ENCODE measurements at places on chromosomes 1 and 21.
A peak's percentile ranks its signal among the peaks of the same experiment; 100 is the strongest.

GRCh38 chr21:45830221-45830640, 151.3 kb upstream of the COL6A1 start:
- no peak for DNase-seq

DNA sequence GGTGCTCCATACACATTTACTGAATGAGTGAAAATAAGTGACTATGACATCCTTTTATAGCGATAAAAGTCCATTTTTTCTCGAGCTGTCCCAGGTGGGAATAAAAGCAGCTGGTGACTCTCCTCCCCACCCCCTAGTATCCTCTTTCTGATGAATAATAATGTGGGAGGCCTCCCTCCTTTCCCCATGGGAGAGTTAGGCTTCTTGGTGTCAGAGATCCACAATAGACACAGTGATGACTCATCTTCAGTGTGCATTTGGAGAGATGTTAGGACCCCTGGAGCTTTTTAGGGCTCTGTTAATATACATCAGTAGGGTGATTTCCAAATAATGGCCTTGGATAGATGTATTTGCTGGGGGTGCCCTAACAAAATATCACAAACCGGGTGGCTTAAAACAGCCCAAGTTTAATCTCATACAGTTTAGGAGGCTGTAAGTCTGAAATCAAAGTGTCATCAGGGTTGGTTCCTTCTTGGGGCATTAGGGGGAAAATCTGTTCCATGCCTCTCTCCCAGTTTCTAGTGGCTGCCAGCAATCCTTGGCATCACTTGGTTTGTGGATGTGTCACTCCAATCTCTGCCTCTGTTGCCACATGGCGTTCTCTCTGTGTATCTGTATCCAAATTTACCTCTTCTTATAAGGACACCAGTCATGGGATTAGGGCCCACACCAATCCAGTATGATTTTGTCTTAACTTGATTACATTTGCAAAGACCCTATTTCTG, 4.4 kb upstream of the PHC2 start:
- DNase-seq, result no peak

- no peak for DNase-seq
Measured at GRCh38 chr1:203186446-203187303, at the start of gene CHI3L1. CHI3L1 (minus strand) TSS chr1:203186704; CDS start chr1:203186623, 81 bp downstream.

DNA sequence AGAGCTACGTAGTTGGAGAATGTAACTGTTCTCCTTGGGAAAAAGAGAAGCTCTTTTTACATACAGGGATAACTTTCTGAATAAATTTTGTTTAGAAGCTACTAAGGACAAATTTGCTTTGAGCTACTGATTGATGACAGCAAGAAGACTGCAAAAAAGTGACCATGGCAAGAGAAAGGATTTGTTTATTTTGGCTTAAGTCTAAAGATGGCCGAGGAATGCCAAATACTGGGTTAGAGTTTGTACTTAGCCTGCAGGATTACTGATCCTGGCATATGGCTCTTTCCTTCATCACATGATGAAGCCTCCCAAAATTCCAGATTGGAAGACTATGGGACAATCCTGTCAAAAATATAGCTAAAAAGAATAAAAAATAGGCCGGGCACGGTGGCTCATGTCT, 28.7 kb downstream of the RPS27 start:
- no peak for DNase-seq

GRCh38 chr1:98406352-98407088, 255.0 kb upstream of the SNX7 start:
- no peak for DNase-seq

DNA sequence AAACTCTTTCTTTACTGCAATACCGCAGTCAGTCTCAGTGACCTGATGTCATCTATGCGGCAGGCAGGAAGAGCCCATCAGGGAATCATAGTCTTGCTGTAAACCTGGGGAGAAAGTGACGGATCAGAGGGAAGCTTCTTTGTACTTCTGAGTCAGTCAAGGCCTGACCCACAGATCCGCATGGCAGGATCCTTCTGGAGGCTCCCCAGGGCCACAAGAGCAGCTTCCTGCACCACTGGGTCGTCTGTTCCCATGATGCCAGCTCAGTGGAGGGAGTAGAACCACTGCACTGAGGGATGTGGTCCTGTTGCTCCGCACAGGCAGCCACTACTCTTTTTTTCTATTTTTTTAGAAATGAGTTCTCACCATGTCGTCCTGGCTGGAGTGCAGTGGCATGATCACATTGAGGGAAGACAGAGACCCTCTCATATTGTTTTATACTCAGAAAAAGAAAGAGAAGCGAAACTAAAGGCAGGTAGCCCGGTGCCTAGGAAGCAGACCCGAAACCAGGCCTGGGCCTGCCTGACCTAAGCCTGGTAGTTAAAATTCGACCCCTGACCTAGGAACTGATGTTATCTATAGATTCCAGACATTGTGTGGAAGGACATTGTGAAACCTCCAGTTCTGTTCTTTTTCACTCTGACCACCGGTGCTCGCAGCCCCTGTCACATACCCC, 6.3 kb upstream of the ERVH48-1 start:
- no peak for DNase-seq

GRCh38 chr1:118294875-118295642, 110.0 kb upstream of the SPAG17 start:
- DNase-seq, result no peak

GRCh38 chr1:25810341-25811299, 9.1 kb upstream of the MTFR1L start:
- peak; percentile 82 for DNase-seq

GRCh38 chr21:37381883-37382585, 15.5 kb downstream of the DYRK1A start:
- DNase-seq, result no peak

DNA sequence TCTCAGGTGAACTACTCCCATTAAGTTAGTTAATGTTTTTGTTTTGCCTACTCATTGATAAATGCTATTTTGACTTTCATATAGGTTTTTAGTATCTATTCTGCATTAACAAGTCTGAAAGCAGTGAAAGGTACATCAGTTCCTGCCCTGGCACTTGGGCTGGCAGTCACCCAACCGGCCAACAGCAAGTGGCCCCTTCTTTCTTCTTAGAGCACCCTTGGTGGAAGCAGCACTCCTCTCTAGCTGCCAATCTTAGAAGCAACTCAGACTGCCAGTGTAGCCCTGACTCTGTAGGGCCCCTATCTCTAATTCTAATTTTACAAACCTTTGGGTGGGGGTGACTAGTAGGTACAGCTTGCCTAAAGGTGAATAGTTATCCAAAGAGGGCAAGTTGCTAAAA, 155.7 kb downstream of the FGGY start:
- no peak for DNase-seq

GRCh38 chr1:61372944-61373343, 290.6 kb downstream of the NFIA start:
- no peak for DNase-seq

GRCh38 chr1:66399888-66400529, 133.9 kb upstream of the SGIP1 start:
- DNase-seq, result no peak

- DNase-seq, result peak; percentile 67
Measured at GRCh38 chr1:1137256-1138045, 21.6 kb upstream of the C1orf159 start.

DNA sequence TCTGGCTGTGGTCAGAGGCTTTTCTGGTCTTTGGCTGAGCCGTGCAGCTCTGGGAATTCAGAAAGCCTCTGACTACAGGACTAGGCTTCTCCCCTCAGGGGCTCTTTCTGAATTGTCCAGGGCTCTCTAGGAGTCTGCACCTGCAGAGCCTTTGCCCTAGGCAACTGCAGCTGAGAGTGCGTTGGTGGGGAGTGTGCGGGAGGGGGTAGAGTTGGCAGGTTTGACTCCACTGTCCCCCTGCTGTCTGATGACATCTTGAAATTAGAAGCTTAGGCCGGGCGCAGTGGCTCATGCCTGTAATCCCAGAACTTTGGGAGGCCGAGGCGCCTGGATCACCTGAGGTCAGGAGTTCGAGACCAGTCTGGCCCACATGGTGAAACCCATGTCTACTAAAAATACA, 32.9 kb downstream of the KIAA1614 start:
- no peak for DNase-seq

GRCh38 chr1:70891051-70891843, 156.4 kb downstream of the PTGER3 start:
- no peak for DNase-seq

DNA sequence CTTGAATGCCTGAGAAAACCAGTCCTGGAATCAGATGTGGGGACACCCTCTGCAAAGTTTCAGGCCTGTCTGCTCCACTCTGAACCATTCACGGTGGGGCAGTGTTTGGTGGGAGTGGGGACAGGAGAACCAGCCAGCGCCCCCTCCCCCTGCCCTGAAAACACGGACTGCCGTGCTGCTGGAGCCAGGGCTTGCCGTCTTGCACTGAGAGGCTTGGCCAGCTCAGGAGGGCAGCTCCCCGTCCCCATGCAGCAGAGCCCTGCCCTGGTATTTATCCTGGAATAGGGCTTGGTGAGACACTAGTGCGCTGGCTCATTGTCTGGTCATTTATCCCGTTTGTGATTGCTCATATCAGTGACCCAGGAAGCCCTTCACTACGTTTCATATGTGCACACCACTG, 3.9 kb downstream of the S100B start:
- DNase-seq, result no peak

- DNase-seq, result peak; percentile 86
Measured at GRCh38 chr1:206734499-206735142, 36.0 kb upstream of the IL19 start.

DNA sequence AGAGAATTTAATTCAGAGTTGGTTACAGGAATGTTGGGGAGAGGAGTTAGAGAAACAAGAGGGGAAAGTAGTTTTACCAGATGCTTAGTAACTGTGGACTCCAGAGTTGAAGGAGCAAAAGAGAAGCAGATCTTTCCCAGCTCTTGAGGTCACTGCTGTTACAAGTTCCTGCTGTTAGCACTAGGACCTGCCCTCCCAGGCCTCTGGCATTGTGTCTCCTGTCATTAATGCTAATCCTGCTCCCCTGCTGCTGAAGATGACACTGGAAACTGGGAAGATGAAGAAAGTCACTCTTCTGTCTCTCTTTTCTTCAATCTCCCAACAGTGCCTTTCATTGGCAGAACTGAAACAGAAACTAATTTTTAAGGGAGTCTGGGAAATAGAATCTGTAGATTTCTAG, 845.6 kb downstream of the ADGRL2 start:
- no peak for DNase-seq

DNA sequence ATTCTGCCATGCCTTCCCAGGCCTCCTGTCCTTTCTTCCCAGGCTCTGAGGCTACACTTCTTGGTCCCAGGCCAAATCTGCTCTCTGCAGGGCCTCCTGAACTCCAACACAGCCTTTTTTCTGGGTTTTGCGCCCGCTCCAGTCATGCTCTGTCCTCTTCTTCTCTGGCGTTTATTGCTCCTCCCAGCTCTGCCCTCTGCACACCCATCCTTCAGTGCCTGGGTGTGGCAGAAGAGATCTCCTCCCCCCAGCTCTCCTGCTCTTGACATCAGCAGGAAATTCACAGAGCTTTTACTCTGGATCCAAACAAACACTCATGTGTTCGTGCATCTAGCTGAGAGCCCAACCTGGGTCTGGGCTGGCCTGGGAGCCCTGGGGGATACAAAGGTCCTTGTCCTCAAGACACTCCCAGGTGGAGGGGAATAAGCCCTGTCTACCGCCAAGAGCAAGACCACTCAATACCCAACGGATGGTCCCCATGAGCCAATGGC, 22.9 kb upstream of the EPS8L3 start:
- peak; percentile 3 for DNase-seq

GRCh38 chr1:182119631-182120030, 58.1 kb upstream of the ZNF648 start:
- no peak for DNase-seq

GRCh38 chr1:79042117-79042516, 35.6 kb upstream of the ADGRL4 start:
- no peak for DNase-seq

DNA sequence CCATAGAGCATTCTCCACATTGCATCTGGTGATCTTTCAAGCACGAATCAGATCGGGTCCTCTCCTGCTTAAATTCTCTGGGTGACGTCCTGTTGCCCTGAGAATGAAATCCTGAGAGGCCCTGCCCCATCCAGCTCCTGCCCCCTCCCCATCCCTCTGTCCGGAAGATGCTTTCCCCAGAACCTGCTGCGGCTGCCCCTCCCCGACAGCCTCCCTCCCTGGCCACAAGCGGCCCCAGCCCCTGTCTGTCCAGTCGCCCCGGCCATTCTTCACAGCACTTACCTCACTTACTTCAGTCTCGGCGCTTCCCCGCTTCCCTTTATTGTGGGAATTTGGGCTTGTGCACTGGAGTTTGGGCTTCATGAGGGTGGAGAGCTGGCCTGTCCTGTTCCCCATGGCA, 40.3 kb downstream of the TAS1R2 start:
- DNase-seq, result no peak

GRCh38 chr1:226697151-226697928, 41.7 kb downstream of the ITPKB start:
- no peak for DNase-seq

- no peak for DNase-seq
Measured at GRCh38 chr1:85862456-85862855, 154.2 kb upstream of the ZNHIT6 start.

DNA sequence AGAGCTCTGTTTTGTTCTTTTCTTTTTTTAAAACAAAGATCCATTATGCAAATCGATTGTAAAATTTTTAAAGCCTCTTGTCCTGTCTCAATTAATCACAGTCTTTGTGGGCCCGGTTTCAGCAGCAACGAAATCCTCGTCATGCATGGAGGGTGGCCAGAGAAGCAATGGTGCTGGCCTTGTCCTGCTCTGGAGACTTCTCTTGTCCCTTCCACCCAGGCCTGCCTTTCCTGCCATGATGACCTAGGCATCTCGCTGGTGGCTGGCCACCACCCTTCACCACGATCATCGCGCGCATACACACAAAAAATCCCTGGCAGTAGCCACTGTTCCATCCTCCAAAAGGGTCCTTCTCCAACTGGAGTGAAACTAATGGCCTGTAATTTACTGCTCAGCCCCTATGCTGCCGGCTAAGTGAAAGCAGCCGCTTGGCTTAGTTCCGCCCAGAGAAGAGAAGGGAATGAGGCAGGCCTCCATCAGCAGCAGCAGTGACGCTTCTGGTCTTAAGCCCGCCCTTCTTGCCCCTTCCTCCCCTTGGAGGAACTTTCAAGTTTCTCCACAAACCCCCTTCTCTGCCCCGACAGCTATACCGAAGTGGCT, 309.5 kb downstream of the NPHP4 start:
- DNase-seq, result no peak

DNA sequence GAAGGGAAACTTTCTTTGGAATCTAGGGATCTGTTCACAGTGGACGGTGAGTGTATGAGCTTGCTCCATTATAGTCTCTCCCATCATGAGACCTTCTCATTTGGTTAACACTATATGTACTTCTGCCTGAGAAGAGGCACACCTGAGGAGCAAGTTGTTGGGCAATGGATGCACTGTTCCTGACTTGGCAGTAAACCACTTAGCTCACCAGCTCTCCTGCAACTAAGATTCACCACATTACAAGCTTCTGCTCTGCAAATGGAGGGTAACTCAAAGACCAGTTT, 10.2 kb downstream of the MACF1 start:
- no peak for DNase-seq

DNA sequence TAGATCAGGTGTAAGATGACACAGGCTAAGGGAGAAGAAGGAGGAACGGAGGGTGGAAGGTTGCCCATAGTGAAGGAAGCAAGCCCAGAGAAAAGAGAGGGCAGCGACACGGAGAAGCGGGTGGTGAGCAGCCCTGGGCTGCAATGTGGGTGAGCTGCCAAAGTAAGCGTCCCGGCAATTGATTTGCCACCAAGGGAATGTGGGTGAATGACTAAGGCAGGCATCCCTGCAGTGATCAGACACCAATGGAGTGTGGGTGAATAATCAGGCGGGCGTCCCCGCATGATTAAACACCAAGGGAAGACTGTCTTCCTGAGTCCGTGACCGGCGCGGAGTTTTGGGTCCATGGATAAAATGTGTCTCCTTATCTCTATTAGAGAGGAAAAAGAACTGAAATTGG, 79.6 kb downstream of the UCHL5 start:
- no peak for DNase-seq

Data from activated naive CD4-positive, alpha-beta T cell treated with anti-CD3 and anti-CD28 coated beads, Interleukin-2, amount 50 U/mL, for 16 hours (primary cell).